ENCODE measurements at places on chromosomes 1 and 21.

GRCh38 chr1:5881526-5882222 lies 110.6 kb downstream of the NPHP4 start:
- H3K4me1 ChIP-seq = no peaks in the 10 kb centered on the region
- no peaks in the 10 kb centered on the region for H3K27me3 ChIP-seq
- H3K4me3 ChIP-seq = no peak overlapping the region
- peaks cover 23% of the 10 kb centered on the region for H3K36me3 ChIP-seq
- no peak overlapping the region for H3K27ac ChIP-seq

DNA sequence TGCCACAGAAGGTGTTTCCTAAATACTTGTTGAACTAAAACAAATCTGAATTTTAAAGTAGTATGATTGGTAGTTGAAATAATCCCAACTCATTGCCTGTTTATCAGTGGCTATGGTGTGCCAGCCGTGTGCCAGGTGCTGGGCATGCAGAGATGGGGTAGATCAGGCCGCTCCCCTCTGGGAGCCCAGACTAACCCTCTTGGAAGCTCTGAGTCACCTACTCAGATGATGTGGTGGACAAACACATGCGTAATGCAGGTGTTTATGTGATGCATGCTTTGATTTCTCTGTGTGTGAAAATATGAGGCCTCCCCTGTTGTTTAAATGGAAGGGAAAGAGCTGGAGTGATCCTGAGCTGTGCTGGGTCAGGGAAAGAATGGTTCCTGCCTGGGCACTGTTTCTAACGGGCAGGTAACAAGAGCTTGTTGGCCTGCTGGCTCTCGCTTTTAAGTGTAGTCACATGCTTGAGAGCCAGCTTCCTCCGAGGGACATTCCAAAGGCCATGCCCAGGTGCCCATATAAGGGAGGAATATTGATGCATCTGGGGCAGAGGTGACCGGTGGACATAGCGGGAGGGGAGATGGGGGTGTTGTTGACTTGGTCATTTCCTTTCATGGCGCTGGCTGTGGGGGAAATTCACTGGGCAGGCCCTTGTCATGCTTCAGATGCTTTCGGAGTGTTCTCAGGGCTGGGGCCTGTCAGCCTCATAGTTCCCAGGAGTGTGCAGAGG lies 10.2 kb downstream of the MFN2 start:
- H3K27me3 ChIP-seq = no peaks in the 10 kb centered on the region
- DNase-seq = no peak
- H3K4me1 ChIP-seq = peaks cover 7% of the 10 kb centered on the region

DNA sequence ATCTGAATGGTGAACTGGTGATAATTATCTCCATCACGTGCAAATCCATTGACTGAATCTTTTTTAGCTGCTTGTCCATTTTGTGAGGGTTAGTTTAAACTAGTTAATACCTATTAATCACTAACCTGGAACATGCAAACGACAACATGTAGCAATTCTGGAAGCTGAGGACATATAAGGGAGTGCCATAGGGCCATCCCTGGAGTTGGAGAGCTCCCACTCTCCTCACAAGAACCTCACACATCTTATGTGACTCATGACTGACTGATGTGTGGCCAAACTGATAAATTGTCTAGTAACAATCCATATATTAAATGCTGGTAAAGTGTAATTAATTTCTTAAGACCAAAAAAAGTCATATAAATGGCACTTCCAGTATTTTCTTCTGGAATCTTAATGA lies 62.9 kb upstream of the HOOK1 start:
- DNase-seq = no peak
- peaks cover 6% of the 10 kb centered on the region for H3K4me1 ChIP-seq
- no peaks in the 10 kb centered on the region for H3K27me3 ChIP-seq
- no peak overlapping the region for H3K27ac ChIP-seq
- no peak overlapping the region for H3K4me3 ChIP-seq
- H3K36me3 ChIP-seq = no peaks in the 10 kb centered on the region

DNA sequence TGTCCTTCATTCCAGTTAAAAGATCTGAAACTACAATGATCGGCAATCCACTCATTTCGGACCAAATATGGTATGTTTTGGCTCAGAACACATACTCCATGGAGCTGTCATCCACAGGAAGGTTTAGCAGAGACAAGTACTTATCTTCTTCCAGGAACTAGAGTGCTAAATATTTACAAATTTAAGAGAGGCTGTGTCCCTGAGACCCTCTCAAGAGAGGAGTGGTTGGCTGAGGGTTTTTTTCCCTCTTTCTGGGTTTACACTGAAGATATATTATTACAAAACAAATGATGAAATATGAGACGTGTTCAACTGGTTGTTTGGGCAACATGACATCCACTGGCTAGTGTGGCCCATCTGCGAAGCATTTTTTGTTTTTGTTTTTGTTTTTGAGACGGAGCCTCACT lies 25.9 kb upstream of the NID1 start:
- no peak overlapping the region for H3K4me3 ChIP-seq
- H3K27ac ChIP-seq = no peak overlapping the region
- DNase-seq = no peak
- H3K27me3 ChIP-seq = no peaks in the 10 kb centered on the region

- DNase-seq = no peak
- H3K27me3 ChIP-seq = no peaks in the 10 kb centered on the region
- H3K36me3 ChIP-seq = peaks cover 19% of the 10 kb centered on the region
- no peak overlapping the region for H3K27ac ChIP-seq
- no peaks in the 10 kb centered on the region for H3K4me1 ChIP-seq
Measured at GRCh38 chr1:92346866-92347640, 48.2 kb downstream of the RPAP2 start.

GRCh38 chr21:32653326-32653901 lies 41.2 kb upstream of the CFAP298 start:
- H3K4me3 ChIP-seq = no peak overlapping the region
- DNase-seq = peak; percentile 40
- H3K36me3 ChIP-seq = no peaks in the 10 kb centered on the region
- H3K27ac ChIP-seq = no peak overlapping the region
- no peaks in the 10 kb centered on the region for H3K4me1 ChIP-seq

- peaks cover 2% of the 10 kb centered on the region for H3K4me1 ChIP-seq
- H3K4me3 ChIP-seq = no peak overlapping the region
- no peaks in the 10 kb centered on the region for H3K36me3 ChIP-seq
- DNase-seq = no peak
Measured at GRCh38 chr1:63408331-63408730, 40.9 kb downstream of the ALG6 start.

DNA sequence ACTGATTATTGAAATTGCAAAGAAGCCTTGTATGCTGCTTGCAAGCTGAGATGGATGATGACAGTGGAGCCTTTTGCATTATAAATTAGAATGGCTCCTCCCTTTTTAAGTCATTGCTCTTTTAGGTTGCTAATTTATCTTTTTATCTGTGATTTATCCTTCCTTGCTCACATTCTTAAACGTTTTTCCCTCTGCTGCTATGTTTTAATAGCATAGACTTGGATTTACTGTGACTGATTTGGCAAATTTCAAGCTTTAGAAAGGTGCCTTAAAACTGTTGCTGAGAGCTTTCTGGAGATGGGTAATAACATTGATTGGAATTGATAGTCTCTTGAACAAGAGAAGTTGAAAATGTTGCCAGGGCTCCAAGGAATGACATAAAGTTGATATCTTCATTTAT lies 313.5 kb upstream of the SGIP1 start:
- H3K27me3 ChIP-seq = no peaks in the 10 kb centered on the region
- DNase-seq = no peak
- H3K36me3 ChIP-seq = no peaks in the 10 kb centered on the region
- no peaks in the 10 kb centered on the region for H3K4me1 ChIP-seq

DNA sequence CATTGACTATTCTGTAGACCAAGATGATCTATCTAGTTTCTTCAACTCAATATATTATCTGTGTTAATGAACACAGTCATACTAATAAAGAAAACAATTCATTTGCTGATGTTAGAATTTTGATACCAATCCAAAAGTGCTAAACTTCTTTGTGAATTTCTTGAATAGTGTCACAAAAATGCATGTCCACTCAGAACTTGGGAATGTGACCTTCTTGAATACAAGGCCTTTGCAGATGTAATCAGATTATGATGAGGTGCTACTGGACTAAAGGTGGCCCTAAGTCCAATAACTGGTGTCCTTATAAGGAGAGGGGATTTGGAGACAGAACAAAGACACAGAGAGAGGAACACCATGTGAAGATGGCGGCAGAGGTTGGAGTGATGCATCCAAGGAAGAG lies 305.8 kb upstream of the ZP4 start:
- H3K27ac ChIP-seq = no peak overlapping the region
- H3K36me3 ChIP-seq = no peaks in the 10 kb centered on the region
- H3K27me3 ChIP-seq = no peaks in the 10 kb centered on the region
- no peak for DNase-seq
- H3K4me3 ChIP-seq = no peak overlapping the region
- peaks cover 15% of the 10 kb centered on the region for H3K4me1 ChIP-seq

- no peak overlapping the region for H3K27ac ChIP-seq
- no peaks in the 10 kb centered on the region for H3K27me3 ChIP-seq
Measured at GRCh38 chr1:99370476-99370875, 106.2 kb downstream of the PLPPR4 start.

GRCh38 chr1:188122646-188123045 lies 1293.9 kb downstream of the PLA2G4A start:
- no peaks in the 10 kb centered on the region for H3K36me3 ChIP-seq
- H3K27ac ChIP-seq = no peak overlapping the region
- H3K4me1 ChIP-seq = peaks cover 2% of the 10 kb centered on the region
- no peaks in the 10 kb centered on the region for H3K27me3 ChIP-seq
- H3K4me3 ChIP-seq = no peak overlapping the region

DNA sequence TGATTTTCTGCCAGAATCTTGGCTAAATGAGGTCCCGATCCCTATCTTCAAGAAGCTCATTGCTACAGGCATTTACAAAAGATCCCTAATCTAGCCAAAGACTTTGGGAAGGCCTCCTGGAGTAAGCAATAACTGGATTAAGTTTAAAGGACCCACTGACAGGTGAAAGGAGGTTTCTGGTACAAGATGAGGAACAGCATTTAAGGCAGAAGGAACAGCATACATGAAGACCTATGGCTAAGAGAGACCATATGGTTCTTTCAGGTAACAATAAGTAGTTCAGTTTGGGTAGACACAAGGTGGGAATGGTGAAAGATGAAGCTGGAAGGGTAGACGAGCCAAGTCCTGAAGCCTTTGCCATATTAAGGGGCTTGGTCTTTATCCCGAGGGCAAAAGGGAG lies 27.8 kb downstream of the SHISAL2A start:
- no peak overlapping the region for H3K27ac ChIP-seq
- DNase-seq = no peak
- peaks cover 47% of the 10 kb centered on the region for H3K4me1 ChIP-seq

GRCh38 chr1:86913399-86913895 lies 479 bp downstream of the SELENOF start:
- no peak overlapping the region for H3K27ac ChIP-seq
- H3K36me3 ChIP-seq = peaks cover 24% of the 10 kb centered on the region
- no peaks in the 10 kb centered on the region for H3K27me3 ChIP-seq
- no peak for DNase-seq
- H3K4me1 ChIP-seq = peaks cover 32% of the 10 kb centered on the region

DNA sequence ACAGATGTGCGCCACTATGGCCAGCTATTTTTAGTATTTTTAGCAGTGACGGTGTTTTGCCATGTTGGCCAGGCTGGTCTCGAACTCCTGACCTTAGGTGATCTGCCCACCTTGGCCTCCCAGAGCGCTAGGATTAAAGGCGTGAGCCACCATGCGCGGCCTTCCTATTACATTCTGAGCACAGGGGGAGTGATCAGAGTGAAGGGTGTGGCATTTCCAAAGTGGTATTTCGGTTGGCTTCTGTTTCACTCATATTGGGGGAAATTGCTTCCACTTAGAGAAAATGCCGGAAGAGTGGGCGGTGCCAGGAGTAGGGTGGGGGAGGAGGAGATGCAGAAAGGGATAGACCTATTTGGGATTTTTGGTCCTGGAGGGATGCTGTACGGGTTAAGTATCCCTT lies 4.3 kb downstream of the PIK3CD start:
- DNase-seq = no peak
- H3K36me3 ChIP-seq = no peaks in the 10 kb centered on the region

- H3K36me3 ChIP-seq = no peaks in the 10 kb centered on the region
- H3K27me3 ChIP-seq = peaks cover 5% of the 10 kb centered on the region
- H3K4me1 ChIP-seq = peaks cover 8% of the 10 kb centered on the region
Measured at GRCh38 chr1:201219481-201220387, 29.1 kb downstream of the IGFN1 start.

DNA sequence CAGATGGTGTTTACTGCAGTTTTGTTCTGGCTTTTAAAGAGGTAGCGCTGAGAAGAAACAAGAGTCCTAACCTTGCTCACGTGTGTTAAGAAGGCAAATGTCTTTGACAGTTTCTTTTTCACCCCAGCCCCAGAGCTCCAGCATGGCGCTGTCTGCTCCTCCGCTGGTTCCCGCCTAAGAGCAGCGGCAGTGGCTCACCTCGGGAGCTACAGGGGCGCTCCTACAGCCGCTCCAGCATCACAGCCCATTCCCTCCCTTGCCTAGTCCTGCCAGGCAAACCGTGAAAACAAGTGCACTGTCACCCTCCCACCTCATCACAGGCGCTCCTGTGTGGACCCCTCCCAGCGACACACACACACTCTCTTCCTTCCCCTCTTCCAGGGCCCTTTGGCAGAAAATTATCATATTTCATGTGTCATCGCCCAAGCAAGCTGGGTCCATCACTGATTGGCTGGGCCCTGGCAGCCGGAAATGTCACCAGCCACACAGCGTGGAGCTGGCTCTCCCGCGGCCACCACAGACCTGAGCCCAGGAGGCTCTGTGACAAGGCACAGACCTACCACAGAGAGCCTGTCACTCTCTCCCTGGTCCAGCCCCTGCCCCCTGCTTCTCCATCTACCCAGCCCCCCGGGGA lies 1.2 kb upstream of the HIVEP3 start:
- H3K27ac ChIP-seq = no peak overlapping the region
- peaks cover 7% of the 10 kb centered on the region for H3K36me3 ChIP-seq
- peak; percentile 46 for DNase-seq
- H3K4me1 ChIP-seq = peaks cover 41% of the 10 kb centered on the region
- H3K4me3 ChIP-seq = peak overlapping the region; percentile 75
- peaks cover 56% of the 10 kb centered on the region for H3K27me3 ChIP-seq

Measured in WTC11 (cell line).